Endothelial cell of umbilical vein (primary cell): ENCODE measurements at places on chromosomes 2 and 18. TPM values are rescaled to one million over a fixed set of nuclear protein-coding genes. Genes with fewer than 3 reads are reported as not detected.

DNA sequence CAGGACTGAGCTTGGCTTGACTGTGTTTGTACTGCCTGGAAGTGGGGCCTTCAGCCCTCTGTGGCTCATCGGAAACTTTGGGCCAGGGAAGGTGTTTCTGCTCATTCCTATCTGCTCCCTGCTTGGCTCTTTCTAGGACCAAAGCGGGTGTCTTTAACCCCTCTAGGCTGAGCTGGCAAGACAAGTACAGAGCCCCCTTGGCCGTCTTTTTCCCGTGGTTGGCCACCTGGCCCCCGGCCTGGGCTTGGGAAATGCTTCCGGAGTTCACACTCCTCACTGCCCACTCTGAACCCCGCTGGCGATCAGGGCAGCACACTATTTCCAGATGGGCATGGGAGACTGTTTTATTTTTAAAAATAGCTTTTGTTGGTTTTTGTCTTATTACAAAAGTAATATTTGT is 243.0 kb downstream of the DYSF start:
- no peak for DNase-seq

- peak; percentile 71 for DNase-seq
Measured at GRCh38 chr2:15241201-15241600, 319.9 kb downstream of the NBAS start.

GRCh38 chr18:36728345-36728744 is 100.5 kb downstream of the TPGS2 start:
- no peak for DNase-seq

GRCh38 chr2:240618776-240619175 is 6.5 kb upstream of the GPR35 start:
- DNase-seq, result no peak

DNA sequence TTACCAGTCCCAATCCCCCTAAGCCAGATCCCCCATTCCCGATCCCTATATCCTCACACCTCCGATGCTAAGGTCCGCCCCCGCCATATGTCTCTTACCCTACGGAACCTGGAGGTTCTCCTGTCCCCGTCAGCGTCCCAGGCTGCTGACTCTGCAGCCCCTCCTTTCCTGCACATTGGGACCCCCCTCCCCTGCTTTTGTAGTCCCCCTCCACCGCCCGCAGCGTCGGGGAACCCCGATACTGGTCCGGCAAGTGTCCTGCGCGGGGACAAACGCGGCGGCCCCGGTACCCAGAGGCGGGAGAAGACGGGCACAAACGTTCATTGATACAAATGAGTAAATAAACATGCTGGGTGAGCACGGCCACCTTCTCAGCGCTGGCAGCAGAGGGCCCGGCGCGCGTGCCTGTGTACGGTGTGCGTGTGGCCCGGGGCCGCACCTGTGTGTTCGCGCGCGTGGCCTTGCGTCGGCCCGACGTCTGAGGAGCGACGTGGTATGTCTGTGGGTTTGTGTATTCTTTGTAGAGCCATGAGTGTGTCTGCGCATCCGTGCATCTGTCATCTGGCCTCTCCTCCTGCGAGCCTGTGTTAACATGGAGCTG is 2.0 kb upstream of the CYP26B1 start:
- DNase-seq, result peak; percentile 26

DNA sequence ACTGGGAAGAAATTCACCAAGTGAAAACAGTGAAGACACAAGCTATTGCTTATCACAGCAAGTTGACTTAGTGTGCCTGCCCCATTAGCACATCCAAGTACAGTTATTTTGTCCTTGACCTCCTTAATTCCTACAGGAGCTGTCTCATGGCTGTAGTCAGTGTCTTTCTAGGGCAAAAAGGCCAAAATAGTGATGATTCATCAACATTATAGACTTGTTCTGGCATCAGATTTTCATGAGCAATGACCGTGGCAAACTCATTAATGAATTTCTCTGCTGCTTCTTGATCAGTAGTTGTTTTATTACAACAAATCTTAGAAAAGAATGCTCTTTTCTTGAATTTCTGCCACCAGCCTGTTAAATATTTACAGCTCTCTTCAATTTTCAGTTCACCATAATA is 1169.3 kb upstream of the DDX18 start:
- no peak for DNase-seq

DNA sequence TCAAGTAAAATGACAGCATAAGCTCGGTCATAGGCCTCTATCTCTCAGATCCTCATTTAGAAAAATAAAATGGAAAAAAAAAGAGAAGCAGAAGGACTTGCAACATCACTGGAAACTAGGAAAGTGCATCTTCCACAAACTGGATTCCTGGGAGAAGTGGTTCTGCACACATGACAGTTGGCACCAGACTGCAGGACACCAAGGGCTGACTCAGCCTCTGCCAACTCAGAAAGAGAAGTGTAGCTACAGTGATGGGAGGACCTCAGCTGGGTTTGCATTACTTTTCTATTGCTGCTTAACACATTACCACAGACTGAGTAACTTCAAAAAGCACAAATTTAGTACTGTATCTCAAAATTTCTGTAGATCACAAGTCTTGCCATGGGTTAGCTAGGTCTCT is 409.5 kb upstream of the GCFC2 start:
- DNase-seq, result no peak

DNA sequence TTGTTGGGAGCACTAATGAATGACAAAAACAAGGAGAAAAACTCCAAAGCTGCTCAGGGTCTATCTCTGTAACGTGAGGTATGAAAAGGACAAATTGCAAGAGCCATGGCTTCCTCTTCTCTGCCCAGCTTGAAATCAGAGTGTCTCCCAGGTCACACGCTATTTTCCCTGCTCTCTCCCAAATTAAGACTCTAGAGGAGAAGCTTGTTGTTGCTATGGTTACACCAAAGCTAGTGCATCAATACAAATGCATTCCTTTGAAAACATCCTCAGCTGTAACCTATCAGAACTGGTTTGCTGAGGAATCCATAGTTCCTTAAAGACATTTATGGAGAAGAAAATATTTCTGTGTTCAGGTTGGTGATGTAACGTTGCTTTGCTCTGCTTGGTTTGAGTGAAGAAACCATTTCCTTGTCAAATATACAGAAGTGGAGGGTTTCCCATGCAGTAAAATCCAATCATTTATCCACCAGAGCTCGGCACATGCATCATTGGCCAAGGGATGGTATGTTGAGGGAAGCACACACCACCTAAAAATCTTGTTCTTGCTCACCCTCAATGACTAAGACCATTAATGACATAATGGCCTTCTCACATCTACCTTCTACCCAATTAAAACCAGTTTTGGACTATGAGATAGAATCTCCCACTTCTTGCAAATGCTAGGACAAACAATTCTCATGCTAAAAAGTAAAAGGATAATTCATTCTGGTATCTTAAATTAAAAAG is 2135.6 kb upstream of the CELF4 start:
- no peak for DNase-seq

DNA sequence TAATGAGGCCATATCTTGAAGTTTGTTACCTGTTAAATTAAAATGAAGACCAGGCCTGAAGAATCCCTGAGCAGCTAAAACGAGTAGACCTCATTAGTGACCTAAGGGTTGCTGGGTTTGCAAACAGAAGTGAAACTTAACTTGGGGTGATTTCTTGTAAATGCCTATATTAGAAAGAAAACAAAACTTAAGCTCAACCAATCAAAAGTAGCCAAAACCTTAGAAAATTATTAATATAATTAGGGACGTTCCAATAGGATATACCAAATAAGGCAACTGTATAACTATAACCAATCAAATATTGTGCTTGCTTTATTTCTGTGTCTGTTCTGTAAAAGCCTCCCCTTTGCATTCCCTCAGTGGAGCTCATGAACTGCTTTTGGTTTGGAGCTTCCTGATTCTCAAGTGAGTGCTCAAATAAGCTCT is 137.9 kb upstream of the VRK2 start:
- DNase-seq, result no peak

DNA sequence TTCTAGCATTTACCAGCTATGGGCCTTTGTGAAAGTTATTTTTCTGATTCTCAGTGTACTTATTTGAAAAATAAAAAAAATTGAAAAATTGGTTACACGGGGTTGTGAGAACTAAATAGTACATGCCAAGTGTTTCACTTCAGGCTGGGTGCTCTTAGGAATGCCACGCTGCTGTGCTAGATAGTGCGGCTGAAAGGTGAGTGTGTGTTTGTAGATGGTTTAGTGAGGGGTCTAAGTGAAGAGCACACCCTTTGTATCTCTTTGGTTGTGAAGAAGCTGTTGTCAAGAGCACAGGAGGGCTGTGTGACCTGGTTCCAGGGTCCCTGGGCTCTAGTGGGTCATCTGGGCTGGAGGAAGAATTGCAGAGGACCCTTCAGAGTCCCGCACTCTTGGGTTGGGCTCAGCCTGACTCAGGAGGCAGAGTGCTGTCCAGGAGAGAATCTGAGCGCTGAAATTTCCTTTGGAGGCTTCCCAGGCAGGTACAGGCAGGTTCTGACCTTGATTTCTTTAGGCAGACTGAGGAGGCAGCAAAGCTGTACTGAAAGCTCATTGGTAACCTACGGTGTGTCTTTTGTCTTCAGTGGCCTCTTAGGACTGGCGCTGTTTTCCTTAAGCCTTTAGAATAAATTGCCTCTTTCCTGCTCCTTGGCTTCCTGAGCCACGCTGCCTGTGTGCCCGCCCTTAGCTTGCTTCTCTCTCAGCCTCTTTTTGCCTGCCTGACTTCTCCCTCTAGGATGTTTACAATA is 44.4 kb downstream of the MAP4K4 start:
- peak; percentile 68 for DNase-seq

GRCh38 chr2:29802986-29803385 is 118.4 kb downstream of the ALK start:
- DNase-seq, result no peak

DNA sequence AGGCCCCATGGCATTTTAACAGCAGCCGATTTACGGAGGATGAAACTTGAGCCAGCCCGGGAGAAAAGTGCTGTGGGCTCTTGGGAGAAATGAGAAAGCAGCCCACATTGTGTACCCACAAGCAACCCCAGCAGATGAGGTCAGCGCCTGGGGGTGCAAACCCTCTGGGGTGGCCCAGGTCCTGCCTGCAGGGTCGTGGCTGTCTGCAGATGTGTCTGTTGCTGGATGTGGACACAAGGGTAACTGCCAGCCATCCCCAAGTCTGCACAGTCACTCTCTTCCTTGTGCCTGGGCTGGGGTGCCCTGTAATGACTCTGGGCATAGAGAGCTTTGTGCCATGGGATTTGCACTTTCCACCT is 170.8 kb downstream of the PRKCE start:
- no peak for DNase-seq

GRCh38 chr2:15069149-15069548 is 436.6 kb downstream of the LRATD1 start:
- DNase-seq, result no peak

DNA sequence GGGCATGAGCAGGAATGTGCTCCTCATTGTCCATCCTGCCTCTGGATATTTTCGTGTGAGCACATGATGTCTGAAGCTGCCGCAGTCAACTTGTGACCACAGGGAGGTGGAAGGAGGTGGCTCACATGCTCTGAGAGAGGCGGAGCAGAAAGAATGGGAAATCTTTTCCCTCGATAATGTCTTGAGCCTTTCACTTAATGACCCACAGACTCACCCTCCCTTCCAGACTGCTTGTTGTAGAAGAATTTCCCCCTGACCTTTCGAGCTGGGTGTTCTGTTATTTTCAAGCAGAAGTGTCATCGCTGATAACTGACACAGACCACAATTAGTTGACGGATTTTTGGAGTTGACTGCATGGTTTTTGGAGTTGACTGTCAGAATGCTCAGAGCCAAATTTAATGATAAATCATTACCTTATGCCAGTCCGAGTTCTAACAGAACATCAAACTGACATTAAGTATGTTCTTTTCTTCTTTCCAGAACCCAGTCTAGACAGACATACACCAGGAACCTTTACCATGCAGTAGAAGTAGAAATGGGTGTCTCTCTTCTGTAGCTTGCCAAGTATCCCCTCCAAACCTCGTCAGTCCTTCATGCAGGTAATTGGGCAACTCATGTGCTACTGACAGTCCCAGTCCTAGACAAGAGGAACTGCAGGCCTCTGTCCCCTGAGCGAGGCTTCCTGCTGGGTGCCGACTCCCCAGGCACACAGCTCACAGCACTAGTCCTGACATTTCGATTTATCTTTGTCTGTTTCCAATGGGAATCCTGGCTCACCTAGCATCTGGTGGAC is 29.4 kb upstream of the RTTN start:
- DNase-seq, result peak; percentile 12

DNA sequence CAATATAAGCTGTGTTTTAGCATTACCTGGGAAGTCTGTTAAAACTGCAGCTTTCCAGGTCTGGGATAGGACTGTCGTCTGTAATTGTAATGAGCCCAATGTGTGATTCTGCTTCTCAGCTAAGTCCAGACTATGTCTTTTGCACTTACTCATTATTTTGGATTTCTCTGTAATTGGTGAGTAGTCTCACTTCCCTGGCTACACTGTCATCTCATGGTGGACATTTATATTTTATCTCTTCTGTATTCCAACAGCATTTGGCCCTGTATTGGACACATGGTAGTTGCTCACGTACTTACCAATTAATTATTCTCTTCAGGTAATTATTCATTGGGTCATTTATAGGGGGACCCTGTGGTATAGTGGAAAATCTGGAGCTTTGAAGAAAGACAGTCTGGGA is 28.0 kb downstream of the LHCGR start:
- no peak for DNase-seq

- DNase-seq, result peak; percentile 57
Measured at GRCh38 chr2:160752475-160753330, 259.1 kb upstream of the RBMS1 start.

GRCh38 chr2:17327649-17328048 is 190.6 kb downstream of the RAD51AP2 start:
- no peak for DNase-seq

GRCh38 chr2:127398239-127398590 is 10.4 kb upstream of the MAP3K2 start:
- DNase-seq, result peak; percentile 91

DNA sequence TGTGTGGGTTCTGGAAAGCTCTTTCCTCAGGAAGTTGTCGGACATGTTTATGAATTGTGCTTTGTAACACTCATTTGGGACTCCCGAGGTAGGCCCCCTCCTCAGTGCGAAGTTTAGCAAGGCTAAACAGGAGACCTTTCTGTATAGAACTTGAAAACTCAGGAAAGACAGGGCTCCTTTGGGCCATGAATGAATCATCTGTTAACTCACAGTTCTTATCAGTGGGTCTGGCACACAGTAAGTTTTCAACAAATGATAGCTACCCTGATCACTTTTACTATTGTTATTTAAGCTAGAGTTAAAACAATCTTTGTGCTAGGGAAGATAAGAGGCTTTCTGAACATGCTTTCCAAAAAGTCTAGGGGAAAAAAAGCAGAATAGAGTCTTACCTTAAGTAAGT is 430.5 kb upstream of the ETAA1 start:
- DNase-seq, result no peak

GRCh38 chr18:49756135-49756534 is 57.2 kb downstream of the ACAA2 start:
- DNase-seq, result no peak

- no peak for DNase-seq
Measured at GRCh38 chr2:14185906-14186305, 446.6 kb upstream of the LRATD1 start.

The KCNG2 gene
- not detected in 2 replicates for total RNA-seq

The CTAGE1 gene
- total RNA-seq, result not detected in 2 replicates

The ADAM23 gene
- total RNA-seq, result 20.6 and 38.5 TPM in 2 replicates

The ROCK1 gene
- total RNA-seq, result 53.0 and 53.7 TPM in 2 replicates

The MROH2A gene
- total RNA-seq, result not detected in 2 replicates

The LIMS3 gene
- total RNA-seq, result 9.4 and 17.8 TPM in 2 replicates

The CABLES1 gene
- total RNA-seq, result 55.0 and 71.1 TPM in 2 replicates

The PSMA8 gene
- total RNA-seq, result not detected in 2 replicates

The SPTBN1 gene
- total RNA-seq, result 320 and 328 TPM in 2 replicates

The FEV gene
- total RNA-seq, result not detected in 2 replicates

The CACNB4 gene
- total RNA-seq, result 0.30 and 0.58 TPM in 2 replicates
